Endothelial cell (in vitro differentiated cells): ENCODE measurements at places on chromosomes 6 and 20.

DNA sequence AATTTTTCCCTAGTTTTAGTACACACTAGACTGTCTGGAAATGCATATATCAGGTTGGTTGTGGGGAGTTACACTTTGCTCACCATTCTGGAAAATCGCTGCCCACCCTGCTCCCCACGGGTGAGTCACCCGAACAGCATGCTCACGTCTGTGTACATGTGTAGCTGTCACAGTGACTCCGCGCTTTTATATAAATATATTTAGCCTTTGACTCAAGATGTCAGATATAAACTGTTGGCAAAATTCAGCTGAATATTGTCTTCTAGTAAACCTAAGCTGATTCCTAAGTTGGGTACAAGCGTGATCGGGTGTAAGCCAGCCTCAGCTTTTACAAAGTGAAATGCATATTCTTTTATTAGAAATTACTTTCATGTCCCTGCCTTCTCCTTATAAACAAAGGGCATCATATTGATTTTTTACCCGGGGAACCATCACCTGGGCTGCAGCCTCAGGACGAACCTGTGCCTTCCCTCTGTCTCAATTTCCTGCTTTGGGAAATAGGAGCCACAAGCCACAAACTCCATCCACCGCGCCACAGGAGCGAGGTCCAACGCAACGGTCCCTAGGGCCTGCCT, 4.3 kb downstream of the SDCBP2 start:
- no peak for DNase-seq

DNA sequence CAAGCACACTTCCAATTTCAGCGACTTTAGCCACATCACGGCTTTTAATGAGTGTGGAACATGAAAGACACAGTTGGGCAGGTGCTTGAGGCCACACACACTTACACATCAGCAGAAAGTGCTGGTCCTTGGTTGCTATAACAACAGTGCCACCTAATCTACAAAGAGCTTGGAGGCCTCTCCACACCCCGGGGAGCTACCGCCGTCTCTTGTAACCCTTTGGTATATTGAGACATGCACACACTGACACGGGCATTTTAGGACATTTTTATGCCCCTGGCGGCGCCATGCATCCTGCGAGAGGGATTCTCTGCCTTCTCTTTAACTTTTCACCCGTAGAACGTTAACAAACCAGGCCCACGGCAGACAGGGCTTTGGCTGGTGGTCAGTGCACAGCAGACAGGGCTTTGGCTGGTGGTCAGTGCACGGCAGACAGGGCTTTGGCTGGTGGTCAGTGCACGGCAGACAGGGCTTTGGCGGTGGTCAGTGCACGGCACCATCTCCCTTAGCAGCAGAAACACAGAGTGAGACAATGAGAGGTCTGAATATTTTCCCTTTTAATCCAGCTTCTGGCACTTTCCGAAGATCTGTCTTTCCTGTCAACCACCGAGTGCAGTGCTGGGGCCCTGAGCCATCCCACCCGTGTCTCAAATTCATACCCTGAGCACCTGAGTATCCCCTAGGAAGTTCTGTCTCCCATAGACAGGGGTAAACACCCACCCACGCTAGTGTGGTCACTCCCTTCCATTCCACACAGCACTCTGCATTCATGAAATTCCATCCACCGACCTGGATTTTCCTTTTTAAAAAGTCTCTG, 116.6 kb upstream of the RPS6KA2 start:
- DNase-seq: no peak

DNA sequence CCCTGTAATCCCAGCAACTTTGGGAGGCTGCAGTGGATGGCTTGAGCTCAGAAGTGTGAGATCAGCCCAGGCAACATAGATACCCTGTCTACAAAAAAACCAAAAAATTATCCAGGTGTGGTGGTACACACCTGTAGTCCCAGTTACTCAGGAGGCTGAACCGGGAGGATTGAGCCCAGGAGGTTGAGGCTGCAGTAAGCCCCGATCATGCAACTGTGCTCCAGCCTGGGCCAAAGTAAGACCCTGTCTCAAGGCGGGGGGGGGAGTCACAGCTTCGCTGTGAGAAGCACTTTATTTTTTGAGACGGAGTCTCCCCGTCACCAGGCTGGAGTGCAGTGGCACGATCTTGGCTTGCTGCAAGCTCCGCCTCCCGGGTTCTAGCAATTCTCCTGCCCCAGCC, 54.2 kb downstream of the EZR start:
- no peak for DNase-seq

DNA sequence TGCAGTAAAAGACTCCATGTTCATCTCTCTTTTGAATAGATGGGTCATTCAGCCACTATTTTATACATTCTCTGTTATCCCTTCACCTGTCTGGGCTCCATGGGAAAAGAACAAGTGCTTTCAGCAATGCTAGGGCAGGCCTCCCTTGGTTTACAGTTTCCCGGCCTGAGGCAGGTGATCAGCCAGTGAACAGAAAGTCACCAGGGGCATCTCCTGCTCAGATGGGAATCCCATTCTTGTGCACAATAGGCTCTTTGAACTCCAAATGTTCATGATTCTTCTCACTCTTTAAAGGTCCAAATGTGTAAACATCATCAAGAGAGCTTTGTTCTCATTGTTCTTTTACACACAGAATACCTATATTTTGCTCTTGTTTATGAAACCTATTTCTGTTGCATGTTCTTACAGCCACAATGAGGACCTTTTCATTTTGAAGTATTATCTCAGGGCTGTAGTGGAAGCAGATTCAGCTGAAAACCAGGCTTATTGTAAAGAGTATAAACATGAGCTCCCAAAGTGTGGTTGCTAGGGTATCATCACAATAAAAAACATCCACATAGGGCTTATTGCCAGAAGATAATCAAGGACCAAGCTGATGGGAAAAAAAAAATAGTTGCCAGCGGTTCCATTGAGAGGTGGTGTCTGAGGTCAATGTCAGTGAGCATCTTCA, 267.1 kb upstream of the SGK1 start:
- no peak for DNase-seq

- DNase-seq: no peak
Observed at GRCh38 chr6:16481697-16482399, 243.5 kb downstream of the GMPR start.

GRCh38 chr6:36414481-36414880, 27.0 kb upstream of the ETV7 start:
- DNase-seq: no peak

- no peak for DNase-seq
Observed at GRCh38 chr20:24637087-24637486, 167.7 kb downstream of the SYNDIG1 start.

- DNase-seq: no peak
Observed at GRCh38 chr20:53949319-53949839, 121.0 kb downstream of the BCAS1 start.

DNA sequence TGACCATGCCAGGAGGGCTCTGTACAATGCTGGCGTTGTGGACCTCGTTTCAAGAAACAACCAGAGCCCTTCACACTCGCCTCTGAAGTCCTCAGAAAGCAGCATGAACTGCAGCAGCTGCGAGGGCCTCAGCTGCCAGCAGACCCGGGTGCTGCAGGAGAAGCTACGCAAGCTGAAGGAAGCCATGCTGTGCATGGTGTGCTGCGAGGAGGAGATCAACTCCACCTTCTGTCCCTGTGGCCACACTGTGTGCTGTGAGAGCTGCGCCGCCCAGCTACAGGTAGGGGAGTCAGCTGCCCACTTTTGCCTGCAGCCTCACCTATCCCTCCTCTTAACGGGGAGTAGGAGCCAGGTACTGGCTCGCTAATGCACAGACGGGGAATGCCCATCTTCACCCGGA, 16.2 kb downstream of the MYLIP start:
- no peak for DNase-seq

GRCh38 chr6:11770546-11771466, 7.8 kb downstream of the ADTRP start:
- DNase-seq: no peak

DNA sequence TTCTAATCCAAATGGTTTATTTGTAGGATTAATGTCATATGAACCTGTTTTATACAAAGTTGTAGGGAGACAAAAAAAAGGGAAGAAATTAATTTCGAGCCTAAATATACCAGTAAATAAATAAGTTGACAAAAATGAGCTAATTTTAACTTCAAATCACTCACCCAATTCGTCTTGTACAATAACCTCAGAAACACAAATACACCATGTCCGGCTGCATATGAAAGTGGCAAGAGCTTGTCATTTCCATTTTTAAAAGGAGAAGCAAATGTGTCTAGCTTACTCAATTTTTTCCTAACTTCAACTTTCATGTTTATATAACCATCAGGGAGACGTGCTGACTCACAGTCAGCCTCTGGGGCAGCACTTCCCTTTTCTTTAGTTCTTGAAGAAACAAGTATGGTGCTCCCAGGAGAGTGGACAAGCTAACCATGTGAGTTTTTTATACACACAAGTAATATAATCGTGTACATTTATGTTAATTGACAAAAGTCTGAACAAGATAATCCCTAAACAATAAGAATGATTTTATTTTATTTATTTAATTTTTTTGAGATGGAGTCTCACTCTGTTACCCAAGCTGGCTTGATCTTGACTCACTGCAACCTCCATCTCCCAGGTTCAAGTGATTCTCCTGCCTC, 55.5 kb upstream of the SGK1 start:
- DNase-seq: no peak
